ENCODE measurements at places on chromosomes 13 and 19.
A peak's percentile ranks its signal among the peaks of the same experiment; 100 is the strongest.

DNA sequence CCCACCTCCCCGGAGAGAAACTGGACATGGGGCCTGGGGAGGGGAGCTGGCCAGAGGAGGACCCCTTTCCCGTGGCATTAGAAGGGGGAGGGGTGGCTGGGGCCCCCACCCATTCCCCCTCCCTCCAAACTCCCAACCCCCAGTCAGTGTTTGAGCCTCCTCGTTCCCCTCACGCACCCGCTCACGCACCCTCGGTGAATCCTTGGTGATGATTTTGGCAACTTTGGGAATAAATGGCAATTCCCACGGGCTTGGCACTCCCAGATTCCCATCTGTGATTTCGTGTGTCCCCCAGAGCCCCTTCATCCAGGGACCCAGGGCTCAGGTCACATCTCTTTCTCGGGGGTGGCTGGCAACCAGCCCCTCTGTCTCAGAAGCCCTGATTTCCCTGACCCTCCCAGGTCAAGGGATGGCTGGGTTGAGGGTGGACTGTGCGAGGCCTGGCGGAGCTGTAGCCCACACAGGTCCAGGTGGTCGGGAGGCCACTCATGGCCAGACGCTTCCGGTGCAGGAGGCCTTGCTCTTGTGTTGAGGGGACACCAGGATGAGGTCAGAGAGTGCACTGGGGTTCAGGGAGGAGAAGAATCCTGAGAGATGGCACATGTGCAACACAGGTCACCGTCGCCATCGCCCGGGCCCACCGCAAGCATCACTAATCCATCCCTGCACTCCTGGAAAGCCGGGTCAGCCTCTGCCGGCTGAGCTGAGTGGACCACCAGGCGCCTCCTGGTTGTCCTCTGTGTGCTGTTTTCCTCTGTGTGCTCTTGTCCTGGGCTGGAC lies 20.7 kb downstream of the EPN1 start:
- DNase-seq: no peak

DNA sequence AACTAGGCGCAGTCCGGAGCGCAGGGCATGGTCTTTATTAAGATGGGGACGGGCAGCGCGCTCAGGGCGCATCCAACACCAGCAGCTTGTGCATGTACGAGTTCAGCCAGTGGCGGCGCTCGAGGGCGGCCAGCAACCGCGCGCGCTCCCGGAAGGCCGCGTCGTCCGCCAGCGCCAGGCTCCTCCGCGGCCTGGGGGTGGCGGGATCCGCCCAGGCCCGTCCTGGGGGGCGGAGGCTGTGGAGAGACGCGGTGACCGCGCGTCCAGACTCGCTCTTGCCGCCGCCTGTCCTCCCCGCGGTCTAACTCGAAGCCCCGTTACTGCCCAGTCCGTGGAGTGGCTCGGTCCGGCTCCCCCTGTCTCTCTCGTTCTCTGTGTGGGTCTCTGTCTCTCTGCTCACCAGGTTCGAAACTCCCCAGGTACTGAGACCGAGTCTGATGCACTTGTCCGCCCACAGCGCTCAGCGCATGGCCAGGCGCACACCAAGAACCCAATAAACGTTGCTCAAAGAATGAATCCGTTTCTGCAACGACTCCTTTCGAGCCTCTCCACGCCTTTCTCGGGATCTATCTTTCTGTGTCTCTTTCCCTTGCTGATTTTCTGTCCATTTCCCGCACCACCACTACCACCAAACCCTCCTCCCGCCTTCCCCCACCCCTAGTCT lies 702 bp downstream of the PTH2 start:
- peak; percentile 62 for DNase-seq

DNA sequence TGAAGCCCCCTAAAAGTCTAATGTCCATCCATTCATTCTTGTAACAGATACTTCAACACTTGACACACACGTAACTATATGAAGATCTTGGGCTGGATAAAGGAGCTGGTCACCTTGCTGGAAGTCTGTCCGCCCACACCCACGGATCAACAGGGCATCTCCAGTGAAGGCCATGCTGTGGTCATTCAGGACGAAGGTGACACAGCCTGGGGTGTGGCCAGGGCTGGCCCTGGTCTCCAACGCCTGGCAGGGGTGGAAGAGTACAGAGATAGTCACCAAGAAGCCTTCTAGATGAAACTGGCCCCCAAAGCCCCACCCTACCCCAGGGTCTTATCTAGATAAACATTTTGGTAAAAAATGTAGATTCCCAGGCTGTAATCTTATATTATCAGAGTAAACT lies 6.8 kb upstream of the PHLDB3 start:
- no peak for DNase-seq

- no peak for DNase-seq
These were observed 68.6 kb downstream of the RASA3 start for GRCh38 chr13:114063545-114064449.

GRCh38 chr13:99743094-99743493 lies 228.5 kb downstream of the ZIC5 start:
- no peak for DNase-seq

GRCh38 chr13:45949161-45949560 lies 97.6 kb upstream of the SIAH3 start:
- no peak for DNase-seq

DNA sequence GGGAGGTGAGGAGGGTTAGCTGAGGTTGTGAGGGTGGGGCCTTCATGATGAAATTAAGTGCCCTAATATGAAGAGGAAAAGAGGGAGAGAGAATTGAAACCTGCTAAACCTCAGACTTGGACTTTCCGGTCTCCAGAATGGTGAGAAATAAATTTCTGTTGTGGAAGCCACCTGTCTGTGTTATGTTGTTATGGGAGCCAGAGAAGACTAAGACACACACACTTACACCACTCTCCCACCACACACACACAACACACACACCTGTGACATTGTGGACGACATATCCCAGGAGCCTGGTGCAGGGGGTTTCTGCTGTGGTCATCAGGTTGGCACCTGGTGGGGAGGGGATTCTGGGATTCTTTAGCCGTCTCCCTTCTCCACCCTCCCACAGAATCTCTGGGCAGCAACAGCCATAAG lies 14.0 kb downstream of the KLK4 start:
- DNase-seq: no peak

DNA sequence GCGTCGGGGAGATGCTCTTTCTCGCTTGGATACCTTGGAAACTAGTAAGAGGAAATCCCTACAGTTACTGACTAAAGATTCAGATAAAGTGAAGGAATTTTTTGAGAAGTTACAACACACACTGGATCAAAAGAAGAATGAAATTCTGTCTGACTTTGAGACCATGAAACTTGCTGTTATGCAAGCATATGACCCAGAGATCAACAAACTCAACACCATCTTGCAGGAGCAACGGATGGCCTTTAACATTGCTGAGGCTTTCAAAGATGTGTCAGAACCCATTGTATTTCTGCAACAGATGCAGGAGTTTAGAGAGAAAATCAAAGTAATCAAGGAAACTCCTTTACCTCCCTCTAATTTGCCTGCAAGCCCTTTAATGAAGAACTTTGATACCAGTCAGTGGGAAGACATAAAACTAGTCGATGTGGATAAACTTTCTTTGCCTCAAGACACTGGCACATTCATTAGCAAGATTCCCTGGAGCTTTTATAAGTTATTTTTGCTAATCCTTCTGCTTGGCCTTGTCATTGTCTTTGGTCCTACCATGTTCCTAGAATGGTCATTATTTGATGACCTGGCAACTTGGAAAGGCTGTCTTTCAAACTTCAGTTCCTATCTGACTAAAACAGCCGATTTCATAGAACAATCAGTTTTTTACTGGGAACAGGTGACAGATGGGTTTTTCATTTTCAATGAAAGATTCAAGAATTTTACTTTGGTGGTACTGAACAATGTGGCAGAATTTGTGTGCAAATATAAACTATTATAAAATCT lies 2.7 kb upstream of the KCNRG start:
- no peak for DNase-seq

- DNase-seq: no peak
These were observed 39.4 kb downstream of the RFX2 start for GRCh38 chr19:6070720-6071485.

GRCh38 chr19:49780861-49781260 lies 14.1 kb downstream of the AP2A1 start:
- DNase-seq: no peak

- DNase-seq: no peak
These were observed 1051.5 kb downstream of the DIAPH3 start for GRCh38 chr13:59112221-59112718.

DNA sequence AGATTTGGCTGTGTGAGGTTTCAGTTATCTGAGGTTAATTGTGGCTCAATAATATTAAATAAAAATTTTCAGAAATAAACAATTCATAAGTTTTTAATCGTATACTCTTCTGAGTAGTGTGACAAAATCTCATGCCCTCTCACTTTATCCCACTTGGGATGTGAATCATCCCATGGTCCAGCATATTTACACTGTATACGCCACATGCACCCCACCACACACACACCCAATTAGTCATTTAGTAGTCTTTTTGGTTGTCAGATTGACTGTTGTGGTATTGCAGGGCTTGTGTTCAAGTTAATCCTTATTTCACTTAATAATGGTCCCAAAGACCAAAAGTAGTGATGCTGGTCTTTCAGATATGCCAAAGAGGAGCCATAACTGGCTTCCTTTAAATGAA lies 66.4 kb upstream of the PCDH9 start:
- DNase-seq: no peak

DNA sequence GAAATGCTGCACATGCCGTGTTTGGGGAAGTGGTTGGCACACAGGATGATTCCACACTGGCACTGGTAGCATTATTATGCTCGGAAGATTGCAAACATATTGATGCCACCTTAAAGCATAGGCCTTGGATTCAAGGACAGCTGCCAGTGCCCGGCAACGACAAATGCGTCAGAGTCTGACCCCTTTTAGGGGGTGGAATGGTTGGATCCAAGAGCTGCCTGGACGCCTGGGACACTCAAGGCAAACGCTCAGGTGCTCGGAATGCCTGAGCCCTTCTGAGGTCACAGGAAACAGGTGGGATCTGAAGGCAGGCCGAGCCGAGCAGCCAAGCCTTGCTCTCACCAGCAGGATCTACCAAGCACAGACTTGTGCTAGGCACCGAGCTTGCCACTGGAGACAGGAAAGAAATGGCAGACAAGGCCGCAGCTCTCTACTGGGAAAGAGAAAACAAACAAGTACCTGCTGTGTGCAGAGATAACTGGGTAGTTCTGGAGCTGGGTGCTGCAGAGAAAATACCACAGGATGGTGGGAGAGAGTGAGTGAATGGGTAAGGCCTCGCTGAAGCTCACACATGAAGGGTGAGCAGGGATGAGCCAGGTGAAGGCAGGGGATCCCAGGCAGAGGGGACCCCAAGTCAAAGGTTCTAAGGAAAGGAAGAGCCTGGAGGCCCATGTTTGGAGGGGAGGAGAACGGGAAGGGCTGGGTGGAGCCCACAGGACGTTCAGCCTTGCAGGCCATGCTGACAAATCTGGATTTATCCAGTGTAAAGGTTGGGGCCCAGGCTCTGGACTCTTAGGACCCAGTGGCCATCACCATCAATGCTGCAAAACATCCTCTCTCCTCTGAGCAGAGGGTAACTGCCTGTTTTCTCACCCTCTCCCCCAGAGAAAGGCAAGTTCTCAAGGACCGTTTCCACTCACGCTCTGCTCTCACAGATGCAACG lies 9.2 kb downstream of the RANBP3 start:
- DNase-seq: no peak

GRCh38 chr13:45303866-45304265 lies 37.1 kb downstream of the TPT1 start:
- DNase-seq: no peak

DNA sequence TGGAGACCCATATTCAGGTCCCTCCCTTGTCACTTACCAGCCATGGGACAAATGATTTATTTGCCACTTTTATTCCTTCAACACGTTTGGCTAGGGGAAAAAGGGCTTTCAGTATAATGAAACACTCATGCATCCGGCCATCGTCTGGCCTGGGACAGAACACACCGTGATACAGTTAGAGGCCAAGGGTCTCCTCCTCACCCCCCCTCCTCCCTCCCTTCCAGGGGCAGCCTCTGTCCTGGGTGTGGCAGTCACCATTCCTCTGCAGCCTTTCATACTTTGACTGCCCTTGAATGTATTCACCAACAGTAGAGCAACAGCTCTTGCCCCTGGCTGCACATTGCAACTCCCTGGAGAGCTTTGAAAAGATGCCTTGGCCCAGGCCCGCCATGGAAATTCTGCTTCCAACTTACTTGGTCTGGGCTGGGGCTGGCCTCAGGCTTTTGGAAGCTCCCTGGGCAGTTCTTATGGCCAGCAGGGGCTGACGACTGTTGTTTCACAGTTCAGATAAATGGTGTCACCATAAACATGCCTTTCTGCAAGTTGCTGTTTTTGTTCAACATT lies 3.0 kb downstream of the PAK4 start:
- DNase-seq: no peak

DNA sequence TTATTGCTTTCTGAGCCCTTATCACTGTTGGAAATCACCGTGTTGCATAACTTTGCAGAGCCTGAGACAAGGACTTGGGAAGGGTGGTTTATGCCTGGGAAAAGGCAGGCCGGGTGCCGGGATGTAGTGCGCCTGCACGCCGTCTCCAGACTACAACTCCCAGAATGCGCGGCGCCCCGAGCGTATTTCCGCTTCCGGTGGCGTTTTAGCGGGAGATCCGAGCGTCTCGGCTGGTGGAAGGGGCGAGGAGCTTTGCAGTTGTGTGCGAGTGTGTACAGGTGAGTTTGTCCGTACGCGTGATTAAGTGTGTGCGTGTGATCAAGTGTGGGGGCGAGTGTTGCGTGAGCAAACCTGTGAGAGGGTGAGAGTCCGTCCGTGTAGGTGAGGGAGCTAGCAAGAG lies 75.4 kb downstream of the PEG3 start:
- DNase-seq: peak; percentile 29

GRCh38 chr13:30618186-30618929 lies 638 bp downstream of the USPL1 start:
- DNase-seq: peak; percentile 35

GRCh38 chr13:94558716-94559115 lies 37.2 kb downstream of the TGDS start:
- DNase-seq: no peak

DNA sequence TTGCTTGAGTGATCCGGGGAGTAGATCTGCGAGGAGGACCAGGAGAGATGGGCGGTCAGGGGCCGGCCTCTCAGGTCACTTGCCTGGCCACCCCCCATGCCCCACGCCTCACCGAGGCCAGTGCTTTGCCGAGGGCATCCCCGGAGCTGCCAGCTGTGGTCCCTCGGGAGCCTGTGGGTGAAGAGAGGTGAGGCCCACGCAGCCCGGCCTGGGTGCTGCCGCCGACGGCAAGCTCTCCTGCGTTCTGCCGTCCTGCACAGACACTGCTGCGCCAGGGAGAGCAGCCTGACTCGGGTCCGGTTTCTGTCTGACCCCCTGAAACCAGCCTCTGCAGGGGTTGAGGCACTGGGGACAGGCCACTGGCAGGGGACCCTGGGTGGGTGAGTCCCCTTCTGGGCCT lies 15.8 kb upstream of the UQCR11 start:
- DNase-seq: no peak

DNA sequence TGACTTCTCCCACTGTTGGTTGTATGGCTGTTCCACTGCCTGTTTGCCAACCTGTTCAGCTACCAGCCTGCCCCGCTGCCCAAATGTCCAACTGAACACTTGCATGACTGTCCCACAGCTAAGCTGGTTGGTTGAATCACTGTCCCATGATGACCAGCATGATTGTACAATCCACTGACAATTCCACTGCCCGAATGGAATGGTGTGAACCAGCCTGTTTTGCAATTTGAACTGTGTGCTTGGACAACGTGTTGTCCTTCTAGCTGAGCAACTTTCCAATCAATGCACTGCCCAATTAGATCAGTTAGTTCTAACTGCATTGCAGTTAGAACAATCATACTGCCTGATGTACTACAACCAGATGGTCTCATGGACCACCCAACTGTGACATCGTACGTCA lies 8.7 kb downstream of the ADAMTS10 start:
- no peak for DNase-seq

- no peak for DNase-seq
These were observed 44.0 kb downstream of the SUGP2 start for GRCh38 chr19:18989316-18989715.

GRCh38 chr13:48906200-48906599 lies 69.5 kb upstream of the FNDC3A start:
- no peak for DNase-seq

Measured in activated naive CD8-positive, alpha-beta T cell treated with anti-CD3 and anti-CD28 coated beads, Interleukin-2, amount 50 U/mL, for 24 hours (primary cell).